Hematopoietic multipotent progenitor cell (in vitro differentiated cells): ENCODE measurements at places on chromosomes 12 and 14.

DNA sequence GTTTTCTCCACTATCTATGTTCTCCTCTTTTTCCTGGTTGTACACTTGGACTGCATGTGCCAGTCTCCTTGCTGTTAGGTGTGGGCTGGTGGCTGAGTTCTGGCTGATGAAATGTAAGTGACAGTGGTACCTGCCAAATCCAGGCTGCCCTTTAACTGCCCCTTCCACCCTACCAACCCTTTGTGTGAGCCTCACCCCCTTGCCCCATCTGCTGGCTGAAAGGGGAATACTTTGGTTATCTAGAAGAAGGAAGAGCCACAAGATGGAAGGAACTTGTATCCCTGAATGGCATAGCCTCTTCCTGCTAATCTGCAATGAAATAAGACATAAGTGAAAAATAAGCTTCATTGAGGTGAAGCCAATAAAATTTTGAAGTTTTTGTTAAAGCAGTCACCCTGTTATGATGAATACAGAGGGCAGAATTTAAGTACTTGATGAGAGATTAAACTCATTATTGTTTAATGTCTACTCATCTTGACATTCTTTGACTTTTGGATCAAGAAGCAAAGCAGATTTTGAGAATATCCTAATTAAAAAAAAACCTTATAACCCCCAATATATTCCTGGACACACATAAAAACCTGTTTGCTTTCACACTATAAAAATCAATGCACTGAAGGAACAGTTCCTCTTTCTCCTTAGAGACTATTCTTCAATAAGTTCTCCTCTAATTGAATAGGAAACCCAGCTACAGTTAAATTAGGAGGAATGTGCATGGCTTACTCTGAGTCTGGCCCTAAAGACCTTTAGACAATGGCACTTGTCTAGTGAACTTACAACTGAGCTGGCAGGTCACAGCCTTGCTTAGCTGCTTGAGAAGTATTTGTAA, 262.6 kb upstream of the BTG1 start:
- peak; percentile 54 for DNase-seq

GRCh38 chr14:22124073-22124613, 450.5 kb upstream of the OR4E1 start:
- no peak for DNase-seq

DNA sequence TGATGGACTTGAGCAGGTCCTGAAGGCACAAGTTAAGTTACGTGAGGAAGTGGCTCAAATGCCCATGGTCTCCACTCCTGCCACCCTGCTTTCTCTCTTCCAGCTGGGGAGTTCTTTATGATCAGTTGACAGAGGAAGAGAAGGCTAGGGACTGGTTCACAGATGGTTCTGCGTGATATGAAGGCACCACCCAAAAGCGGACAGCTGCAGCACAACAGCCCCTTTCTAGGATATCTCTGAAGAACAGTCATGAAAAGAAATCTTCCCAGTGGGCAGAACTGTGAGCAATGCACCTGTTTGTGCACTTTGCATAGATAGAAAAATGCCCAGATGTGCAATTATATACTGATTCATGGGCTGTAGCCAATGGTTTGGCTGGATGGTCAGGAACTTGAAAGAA, 162.4 kb upstream of the FSCB start:
- no peak for DNase-seq

DNA sequence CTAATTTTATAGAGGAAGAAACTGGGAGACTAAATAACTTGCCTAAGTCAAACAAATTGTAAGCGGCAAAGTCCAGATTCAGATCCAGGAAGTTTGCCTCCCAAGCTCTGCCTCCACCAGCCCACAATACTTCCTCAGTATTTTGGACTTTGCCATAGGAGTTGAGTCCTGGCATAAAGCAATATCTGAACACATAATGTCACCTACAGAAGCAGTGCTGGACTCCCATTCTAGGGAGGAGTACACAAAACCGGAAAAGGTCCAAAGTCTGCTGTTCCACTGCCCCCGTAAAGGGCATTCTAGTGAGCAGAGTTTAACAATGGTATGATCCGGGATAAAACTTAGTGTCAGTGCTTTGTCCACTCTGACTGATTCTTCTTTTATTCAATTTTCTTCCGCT, 340.5 kb downstream of the FUT8 start:
- no peak for DNase-seq

GRCh38 chr12:111870706-111871105, 28.7 kb downstream of the MAPKAPK5 start:
- DNase-seq, result no peak

GRCh38 chr14:68081489-68081888, 261.9 kb downstream of the RAD51B start:
- DNase-seq, result no peak

DNA sequence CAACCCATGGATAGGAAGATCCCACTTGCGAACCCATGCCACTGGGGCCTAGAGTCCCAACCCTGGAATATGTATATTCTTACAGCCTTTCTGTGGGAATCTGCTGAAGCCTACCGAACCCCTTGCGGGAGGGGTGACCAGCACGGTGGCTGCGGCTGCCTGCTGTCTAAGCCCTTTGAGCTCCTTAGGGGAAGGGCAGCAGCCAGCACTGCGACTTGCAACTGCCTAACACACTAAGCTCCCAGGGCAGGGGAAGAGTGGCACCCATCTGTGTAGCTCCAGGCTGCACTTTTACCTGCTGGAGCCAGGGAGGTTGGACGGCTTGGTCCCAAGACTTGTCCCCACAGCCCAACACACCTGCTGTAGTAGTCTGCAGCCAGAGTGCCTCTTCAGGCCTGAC, 1968.7 kb upstream of the FLRT2 start:
- no peak for DNase-seq

GRCh38 chr12:113471619-113472171, at the start of gene LHX5:
TSS of gene LHX5 (minus strand) at chr12:113471871. CDS start at chr12:113471498, 373 bp downstream.
- no peak for DNase-seq

- DNase-seq, result no peak
Observed at GRCh38 chr12:111401167-111401605, 4.5 kb upstream of the SH2B3 start.

DNA sequence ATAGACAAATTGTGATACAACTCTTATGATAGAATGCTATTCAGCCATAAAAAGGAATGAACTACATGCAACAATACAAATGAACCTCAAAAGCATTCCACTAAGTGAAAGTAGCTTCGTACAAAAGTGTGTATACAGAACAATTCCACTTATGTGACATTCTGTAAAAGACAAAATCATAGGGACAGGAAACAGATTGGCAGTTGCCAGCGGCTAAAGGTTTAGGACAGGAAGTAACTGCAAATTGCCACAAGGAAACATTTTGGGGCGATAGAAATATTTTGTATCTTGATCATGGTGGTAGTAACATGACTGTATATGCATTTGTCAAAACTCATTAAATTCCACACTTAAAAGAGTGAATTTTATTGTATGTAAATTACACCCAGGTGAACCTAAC, 113.4 kb downstream of the CAPZA3 start:
- DNase-seq, result no peak

DNA sequence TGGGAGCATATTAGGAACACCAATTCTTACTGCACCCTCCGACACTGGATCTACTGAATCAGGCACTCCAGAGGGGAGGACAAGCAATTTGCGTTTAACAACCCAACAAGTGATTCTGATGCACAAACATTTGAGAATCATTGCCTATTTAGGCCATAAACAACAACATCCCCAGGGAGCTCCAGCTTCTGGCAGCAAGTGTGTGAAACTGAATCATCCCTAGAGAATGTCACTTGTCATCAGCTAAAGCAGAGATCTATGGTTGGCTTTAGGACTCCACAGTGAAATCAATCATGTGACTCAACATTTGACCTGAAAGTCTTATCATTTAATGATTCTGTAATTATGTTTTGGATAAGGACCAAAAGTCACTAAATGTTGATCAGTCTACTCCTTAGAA, 505.0 kb upstream of the FLRT2 start:
- no peak for DNase-seq

DNA sequence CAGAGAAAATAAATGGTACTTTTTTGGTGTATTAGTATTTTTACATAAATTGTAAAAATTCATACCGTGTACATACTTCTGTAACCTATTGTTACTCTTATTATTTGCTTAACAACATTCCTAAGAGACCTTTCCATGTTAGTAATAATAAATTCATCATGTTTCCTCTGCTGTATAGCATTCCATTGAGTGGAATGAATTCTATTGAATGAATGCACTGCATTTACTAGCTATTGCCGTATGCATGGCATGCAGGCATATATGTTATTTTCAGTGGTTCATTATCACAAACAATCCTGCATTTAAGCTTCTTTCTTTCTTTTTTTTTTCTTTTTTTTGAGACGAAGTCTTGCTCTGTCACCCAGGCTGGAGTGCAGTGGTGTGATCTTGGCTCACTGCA, 137.6 kb upstream of the TBX3 start:
- no peak for DNase-seq

DNA sequence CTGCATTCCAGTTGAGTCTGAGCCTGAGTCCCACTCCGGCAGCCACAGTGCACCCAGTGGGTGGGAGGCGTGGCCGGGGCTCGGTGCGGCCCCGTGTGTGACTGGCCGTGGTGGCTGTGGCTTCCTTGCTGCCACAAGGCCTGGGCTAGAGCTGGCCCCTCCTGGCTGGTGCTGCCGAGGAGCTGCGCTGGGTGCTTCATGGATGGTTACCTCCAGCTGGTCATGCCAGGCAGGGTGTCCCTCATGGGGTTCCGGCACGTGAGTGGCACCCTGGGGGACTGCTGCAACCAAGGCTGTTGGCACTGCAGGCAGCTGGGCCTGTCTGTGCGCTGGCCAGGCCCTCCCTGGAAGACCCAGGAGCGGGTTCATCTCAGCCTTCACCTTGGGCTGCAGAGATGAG, 62.7 kb downstream of the KIF26A start:
- DNase-seq, result no peak

DNA sequence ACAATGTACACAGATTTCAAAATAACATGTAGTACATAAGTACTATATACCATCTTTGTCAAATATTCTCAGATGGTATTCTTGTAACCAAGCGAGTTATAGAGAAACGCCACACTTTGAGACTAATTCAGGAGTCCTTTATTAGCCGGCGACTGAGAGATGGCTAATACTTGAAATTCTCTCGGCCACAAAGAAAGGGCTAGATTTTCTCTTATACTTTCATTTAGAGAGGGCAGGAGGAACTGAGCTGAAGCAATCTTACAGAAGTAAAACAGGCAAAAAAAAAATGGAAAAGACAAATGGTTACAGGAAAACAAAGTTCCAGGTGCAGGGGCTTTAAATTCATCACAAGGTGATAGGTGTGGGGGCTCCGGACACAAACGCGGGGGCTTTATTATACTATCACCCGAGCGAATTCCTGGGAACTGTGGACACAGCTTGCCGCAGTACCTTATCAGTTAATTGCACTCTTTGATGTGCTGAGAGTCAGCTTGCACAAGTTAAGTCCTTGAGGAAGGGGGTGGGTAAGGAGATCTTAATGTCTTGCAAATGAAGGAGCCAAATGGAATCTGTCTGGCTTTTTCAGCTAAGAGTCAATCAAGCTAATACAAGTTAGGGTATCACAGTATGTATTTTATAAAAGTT, 382.3 kb downstream of the KCNH5 start:
- no peak for DNase-seq

DNA sequence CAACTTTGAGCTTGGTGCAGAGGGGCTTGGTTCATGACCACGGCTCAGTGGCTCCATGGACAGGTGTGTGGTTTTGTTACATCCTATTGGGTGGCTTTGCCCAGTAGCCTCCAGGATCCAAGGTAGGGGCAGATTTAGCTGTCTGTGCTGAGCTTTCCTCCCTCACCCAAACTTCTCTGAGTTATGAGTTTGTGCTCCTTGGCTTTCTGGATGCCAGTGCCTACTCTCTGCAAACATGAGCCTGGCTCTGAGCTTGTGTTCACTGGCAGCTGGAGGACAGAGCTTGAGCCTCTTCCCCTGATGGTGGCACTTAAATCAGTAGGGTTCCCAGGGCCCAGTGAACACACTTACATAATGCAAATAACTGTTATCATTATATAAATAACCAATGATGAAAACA, 45.3 kb upstream of the HECTD1 start:
- DNase-seq, result no peak
